Amniotic epithelial cell (primary cell): ENCODE measurements at places on chromosomes 1 and 21.

- no peak for DNase-seq
Measured at GRCh38 chr1:177282976-177283375, 112.2 kb downstream of the BRINP2 start.

DNA sequence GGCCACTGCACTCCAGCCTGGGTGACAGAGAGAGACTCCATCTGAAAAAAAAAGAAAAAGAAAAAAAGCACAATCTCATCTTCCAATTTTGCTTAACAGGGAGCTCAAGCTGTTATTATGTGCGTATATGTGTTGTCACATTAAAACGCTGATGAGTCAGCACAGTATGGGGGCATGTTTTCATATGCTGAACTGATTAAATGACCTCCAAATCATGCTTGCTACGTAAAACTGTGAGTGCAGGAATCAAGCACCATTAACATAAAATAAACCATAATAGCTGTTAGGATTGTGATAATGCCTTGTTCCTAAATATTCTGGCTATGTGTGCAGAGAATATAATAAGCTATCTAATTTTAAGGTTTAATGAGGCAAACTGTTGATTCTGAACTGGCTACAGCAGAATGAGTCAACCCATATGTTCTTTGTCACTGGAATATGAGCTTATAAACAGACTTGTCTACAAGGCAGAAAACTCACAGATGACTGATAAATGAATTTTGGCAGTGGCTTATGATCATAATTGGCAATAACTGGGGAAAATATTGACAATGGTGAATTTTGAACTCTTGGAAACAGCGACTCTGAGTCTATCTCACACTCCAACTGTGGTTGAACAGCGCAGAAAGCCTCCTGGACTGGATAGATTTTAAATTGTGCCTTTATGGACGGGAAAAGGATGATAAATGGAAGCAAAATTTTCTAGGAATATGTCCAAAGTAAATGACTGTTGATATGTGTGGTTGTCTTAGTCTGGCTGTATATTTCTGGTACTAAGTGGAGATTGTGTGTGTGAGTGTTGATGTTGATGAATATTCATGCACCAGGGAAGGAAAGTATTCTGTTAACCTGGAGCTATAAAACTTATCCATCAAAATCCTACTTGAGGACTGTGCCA, 75.5 kb downstream of the VCAM1 start:
- DNase-seq: peak; percentile 50

GRCh38 chr1:21082073-21082472, 94.6 kb downstream of the EIF4G3 start:
- DNase-seq: no peak

- no peak for DNase-seq
Measured at GRCh38 chr1:16018308-16018707, 465 bp upstream of the HSPB7 start.

DNA sequence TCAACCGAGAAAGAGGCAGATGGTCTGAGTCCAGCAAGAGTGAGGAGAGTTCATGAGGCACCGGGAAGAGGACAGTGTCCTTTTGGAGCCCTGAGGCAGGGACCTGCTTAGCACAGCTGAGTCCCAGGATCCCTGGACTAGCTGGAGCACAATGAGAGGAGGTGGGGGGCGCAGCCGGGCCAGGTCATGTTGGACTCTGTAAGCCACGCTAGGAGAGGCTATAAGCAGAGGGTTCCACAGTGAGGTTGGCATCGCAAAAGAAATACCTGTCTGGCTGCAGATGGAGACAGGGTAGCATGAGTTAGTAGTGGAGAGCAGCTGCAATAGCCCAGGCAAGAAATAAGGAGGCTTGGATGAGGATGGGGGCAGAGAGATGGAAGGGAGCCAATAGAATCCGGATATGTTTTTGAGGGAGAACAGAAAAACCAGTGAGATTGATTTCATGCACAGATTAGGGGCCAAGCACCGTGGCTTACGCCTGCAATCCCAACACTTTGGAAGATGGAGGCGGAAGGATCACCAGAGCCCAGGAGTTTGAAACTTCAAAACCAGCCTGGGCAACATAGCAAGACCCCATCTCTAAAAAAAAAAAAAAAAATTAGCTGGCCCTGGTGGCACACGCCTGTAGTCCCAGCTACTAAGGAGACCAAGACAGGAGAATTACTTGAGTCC, 98.2 kb downstream of the DHRS3 start:
- no peak for DNase-seq

DNA sequence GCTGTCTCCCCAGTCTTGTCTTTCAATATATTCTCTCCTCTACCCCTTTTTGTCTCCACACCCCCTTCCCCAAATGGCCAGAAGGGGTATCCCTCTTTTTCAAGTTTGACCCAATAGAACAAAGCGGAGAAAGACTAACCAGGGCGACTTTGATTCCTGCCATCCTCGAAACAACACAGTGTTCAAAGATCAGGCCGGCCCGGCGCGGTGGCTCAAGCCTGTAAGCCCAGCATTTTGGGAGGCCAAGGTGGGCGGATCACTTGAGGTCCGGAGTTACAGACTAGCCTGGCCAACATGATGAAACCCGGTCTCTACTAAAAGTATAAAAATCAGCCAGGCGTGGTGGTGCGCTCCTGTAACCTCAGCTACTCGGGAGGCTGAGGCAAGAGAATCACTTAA, 77.0 kb upstream of the IFNAR2 start:
- DNase-seq: no peak

DNA sequence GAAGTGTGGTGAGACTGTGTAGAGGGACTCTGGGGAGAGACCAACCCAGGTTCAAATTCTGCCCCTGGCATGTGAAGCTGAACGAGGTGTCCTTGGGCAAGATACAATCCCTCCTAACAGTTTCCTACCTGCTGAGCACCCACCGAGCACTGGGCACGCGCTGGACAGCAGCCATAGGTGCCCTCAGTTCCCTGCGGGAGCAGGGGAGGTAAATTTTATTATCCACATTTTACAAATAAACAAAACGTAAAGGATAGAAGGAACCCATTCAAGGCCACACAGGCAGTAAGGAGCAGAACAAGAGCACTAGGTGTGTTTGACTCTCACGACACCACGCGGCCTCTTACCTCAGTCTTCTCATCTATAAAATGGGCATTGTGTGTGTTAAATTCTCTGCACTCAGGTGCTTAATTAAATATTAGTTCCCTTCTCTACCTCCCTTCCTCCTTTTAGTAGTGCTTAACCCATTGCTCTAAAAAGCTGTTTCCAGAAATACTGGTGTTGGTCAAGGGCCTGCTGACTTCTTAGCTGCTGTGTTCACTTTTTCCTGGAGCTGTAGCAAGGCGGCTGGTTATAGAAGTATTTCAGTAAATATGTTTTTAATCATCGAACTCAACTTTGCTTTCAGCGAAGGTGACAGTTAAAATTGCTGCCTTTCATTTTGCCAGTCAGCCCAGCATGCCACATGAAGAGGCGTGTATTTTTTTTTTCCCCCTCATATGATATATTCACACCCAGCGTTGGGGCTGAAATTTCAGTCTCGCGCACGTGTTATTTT, 41.6 kb downstream of the PGBD5 start:
- DNase-seq: no peak

DNA sequence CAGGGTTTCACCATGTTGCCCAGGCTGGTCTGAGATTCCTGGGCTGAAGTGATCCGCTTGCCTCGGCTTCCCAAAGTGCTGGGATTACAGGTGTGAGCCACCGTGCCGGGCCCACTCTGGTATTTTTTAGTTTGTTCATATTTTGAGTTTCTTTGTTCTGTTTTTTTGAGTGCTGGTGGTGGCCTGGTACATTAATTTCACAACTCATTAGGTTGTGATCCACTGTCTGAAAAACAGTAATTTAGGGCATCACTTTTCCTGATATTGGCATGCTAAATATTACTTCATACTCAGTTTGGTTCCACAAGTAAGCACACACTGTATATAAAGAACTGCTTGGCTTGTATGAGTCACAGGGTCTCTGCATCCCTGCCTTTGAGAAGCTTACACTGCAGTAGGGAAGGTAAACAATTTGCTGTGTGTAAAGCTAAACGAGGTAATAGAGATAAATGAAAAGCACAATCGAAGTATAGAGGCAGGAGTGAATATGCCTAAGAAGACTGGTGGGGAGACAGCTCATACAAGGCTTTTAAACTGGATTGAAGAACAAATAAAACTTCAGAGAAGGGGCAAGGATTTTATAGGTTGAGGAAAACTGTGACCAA, 7.7 kb downstream of the SNX27 start:
- DNase-seq: peak; percentile 74

DNA sequence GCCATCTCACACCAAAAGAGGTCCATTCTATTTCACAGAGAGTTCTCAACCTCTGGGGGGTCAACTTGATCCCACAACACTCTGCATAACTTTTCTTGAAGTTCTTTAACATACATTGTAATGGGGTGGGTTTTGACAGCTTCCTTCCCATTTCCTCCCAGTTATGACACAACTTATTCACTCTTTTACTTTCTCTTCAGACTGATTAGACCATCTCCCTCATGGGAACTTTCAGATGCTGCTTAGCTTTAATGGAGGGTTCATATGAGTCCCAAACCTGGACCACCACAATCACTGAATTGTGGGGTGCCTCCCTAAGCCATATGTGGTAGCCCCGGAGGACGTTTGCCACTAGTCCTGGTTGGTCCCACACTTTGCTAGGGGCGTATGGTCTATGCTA, 28.3 kb upstream of the KCNJ15 start:
- no peak for DNase-seq

DNA sequence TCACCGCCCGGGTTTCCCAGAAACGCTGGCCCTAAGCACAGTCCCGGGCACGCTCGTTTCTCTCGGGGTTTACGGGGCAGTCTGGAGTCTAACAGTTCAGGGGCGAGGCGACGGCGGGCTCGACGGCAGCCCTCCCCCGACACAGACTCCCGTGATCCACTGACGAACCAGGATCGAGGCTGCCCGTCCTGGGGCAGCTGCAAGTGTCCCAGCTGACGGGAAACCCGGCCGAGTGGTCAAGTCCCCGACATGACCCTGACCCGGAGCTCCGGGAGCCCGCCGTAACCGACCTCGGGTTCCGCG, 494 bp downstream of the UBE2J2 start:
- no peak for DNase-seq

DNA sequence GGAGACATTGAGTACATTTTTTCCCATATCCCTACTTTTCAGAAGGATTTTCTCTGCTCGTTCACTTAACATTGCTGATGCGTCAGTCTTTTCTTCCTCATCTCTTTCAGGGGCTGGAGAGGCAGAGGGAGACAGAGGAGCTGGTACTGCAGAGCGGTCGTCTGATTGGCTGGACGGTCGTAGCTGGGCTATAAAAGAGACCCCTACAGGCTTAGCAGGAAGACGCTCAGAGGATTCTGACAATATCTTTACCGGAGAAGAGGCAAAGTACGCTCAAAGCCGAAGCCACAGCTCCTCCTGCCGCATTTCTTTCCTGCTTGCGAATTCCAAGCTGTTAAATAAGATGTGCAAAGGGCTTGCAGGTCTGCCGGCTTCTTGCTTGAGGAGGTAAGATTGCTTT, at the start of gene RGS4:
RGS4 (plus strand) TSS at position 220 of the 400 bp plus-strand sequence; CDS start at position 344, 124 bp downstream.
- peak; percentile 96 for DNase-seq

- DNase-seq: peak; percentile 57
Measured at GRCh38 chr1:56578138-56578962, 1.0 kb downstream of the PLPP3 start.

DNA sequence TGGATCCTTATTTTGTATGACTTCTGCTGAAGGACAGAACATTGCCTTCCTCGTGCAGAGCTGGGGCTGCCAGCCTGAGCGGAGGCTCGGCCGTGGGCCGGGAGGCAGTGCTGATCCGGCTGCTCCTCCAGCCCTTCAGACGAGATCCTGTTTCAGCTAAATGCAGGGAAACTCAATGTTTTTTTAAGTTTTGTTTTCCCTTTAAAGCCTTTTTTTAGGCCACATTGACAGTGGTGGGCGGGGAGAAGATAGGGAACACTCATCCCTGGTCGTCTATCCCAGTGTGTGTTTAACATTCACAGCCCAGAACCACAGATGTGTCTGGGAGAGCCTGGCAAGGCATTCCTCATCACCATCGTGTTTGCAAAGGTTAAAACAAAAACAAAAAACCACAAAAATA, 27.5 kb upstream of the KDM4A start:
- DNase-seq: peak; percentile 47

DNA sequence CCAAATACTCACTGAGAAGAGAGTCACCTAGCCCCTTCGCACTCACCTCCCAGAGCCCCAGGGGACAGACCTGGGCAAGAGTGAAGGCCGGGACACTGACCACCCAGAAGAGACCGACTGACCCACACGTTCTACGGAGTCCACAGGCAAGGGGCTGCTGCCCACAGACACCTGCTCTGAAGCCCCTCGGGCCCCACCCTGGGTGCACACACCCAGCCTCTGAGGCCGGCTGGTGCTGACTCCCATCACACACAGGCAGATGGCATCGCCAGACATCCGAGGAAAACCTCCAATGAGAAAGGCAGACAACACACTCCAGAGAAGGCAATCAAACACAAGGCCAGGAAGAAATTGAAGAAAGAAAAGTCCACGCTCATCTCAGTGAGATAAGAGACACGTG, 22.1 kb downstream of the WDR4 start:
- DNase-seq: no peak
